ENCODE measurements at places on chromosomes 3 and 15. TPM values are rescaled to one million over a fixed set of nuclear protein-coding genes. Genes with fewer than 3 reads are reported as not detected.

Gene DPPA4
- 0.52 TPM for total RNA-seq

Gene ZNF662
- 11.0 TPM for total RNA-seq

Gene SV2B
- total RNA-seq = 1.6 TPM

Gene LRTM1
- 106 TPM for total RNA-seq

Gene POLQ
- 5.7 TPM for total RNA-seq

Gene TP63
- 7.8 TPM for total RNA-seq

Gene VGLL3
- total RNA-seq = 17.7 TPM

Gene CCDC39
- not detected for total RNA-seq
